ENCODE measurements at places on chromosomes 6 and 20.

- no peak for DNase-seq
Observed at GRCh38 chr20:53445321-53445731, 148.3 kb downstream of the ZNF217 start.

- DNase-seq, result no peak
Observed at GRCh38 chr20:44518248-44518647, 3.6 kb downstream of the SERINC3 start.

DNA sequence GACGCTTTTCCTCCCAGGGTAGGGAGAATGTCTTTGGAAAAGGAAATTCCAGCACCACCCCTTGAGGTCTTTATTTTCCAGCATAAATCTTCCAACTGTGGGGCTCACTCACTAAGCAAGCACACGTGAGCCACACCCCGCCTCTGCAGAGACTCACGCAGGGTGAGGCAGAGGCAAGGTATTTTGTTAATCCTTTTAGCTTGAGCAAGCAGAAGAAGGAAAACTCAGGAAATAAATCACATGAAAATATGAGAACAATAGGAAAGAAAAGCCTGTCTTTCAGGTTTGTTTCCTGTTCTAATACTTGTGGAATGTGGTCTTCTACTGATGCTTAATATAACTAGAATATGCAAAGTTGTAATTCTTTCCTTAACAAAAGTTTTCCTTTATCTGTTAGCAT, 4.1 kb upstream of the PHACTR2 start:
- no peak for DNase-seq

GRCh38 chr6:100452998-100453397, 11.7 kb downstream of the SIM1 start:
- DNase-seq, result no peak

All from pons (tissue), 1 donor.